ENCODE measurements at places on chromosomes 11 and 22. TPM values are rescaled to one million over a fixed set of nuclear protein-coding genes. Genes with fewer than 3 reads are reported as not detected.

- DNase-seq = no peak
Measured at GRCh38 chr11:102253020-102253715, 64.1 kb upstream of the BIRC3 start.

- DNase-seq = no peak
Measured at GRCh38 chr11:75351541-75351790, at the start of gene ARRB1. Gene ARRB1 (minus strand): TSS chr11:75351661. CDS start chr11:75351607, 54 bp downstream.

- DNase-seq = no peak
Measured at GRCh38 chr22:49394116-49394785, 433.4 kb downstream of the BRD1 start.

Gene SMTNL1
- total RNA-seq = not detected

Gene OR8H1
- total RNA-seq = not detected

GRCh38 chr11:2589538-2589934, 110.3 kb downstream of the KCNQ1OT1 start:
- peak; percentile 41 for DNase-seq

Gene SORL1
- total RNA-seq = 6.1 TPM

DNA sequence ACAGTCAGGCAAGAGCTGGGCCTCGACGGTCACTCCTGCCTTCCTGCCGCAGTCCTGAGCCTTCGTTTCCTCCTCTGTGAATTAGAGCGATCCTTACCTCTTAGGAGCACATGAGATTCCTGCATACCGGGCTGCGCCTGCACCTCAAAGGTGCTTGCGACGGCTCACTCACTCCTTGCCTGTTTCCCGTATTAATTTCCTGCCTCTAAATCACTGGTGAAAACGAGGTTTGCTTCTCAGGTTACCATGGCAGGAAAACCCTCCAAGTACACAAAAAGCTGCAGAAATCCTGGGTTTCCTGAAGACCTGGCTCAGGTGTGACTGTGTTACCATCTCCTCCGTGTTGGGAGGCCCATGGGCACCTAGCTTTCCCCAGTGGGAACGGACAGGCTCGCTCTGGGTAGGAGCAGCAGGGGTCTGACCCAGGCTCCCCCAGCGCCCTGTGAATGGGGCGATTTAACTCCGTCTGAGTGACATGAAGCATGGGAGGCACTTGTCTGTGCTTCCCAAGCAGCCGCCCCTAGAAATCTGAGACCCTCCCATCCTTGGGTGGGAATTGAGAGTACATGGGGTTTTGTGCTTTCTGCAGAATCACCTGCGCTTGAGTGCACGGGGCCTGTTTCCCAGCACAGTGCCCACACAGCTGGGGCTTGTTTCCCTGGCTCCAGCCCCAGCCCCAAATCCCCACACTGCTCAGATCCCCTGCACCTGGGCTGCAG, 64.8 kb downstream of the PHF21B start:
- peak; percentile 56 for DNase-seq

DNA sequence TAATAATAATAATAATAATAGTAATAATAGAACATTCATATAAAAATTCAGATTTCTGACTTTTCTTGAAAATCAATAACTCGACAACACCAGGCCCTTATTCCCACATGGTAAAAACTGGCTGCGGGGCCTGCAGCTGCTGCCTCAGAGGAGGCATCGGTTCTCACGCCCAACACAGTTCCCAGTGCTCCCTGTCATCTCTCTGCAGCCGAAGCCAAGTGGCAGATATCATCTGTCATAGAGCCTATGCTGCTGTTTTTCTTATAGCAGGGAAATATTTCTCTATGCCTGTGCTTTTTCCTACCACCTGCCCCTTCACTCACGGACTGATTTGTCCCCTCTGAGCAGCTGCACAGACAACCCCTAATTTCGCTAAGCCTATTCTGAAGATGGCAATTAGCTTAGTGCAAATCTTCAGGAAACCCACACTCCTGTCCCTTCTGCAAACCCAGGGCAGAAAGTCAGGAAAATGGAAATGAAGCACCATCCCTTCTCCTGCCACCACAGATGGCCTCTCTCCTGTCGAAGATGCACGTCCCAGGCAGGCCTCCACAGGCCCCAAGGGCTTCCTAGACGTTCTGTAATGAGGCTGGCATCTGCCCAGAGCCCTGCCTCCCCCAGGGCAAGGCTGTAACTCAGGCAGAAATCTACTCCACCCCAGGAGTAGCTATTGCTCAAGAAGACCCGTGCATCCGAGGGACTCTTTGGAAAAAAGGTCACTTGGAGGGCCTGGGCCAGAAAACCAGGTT, 66.7 kb downstream of the SYN3 start:
- peak; percentile 75 for DNase-seq

- DNase-seq = no peak
Measured at GRCh38 chr22:48959496-48959895, 868.2 kb downstream of the BRD1 start.

Gene CARD16
- total RNA-seq = 9.2 TPM

GRCh38 chr11:112172362-112172994, 2.8 kb upstream of the BCO2 start:
- DNase-seq = no peak

- DNase-seq = no peak
Measured at GRCh38 chr11:71999798-72000197, 1.1 kb downstream of the IL18BP start.

Gene CLDN5
- total RNA-seq = 29.9 TPM

Measured in Right ventricle myocardium inferior (tissue), 1 donor.